ENCODE measurements at places on chromosomes 16 and 17.

DNA sequence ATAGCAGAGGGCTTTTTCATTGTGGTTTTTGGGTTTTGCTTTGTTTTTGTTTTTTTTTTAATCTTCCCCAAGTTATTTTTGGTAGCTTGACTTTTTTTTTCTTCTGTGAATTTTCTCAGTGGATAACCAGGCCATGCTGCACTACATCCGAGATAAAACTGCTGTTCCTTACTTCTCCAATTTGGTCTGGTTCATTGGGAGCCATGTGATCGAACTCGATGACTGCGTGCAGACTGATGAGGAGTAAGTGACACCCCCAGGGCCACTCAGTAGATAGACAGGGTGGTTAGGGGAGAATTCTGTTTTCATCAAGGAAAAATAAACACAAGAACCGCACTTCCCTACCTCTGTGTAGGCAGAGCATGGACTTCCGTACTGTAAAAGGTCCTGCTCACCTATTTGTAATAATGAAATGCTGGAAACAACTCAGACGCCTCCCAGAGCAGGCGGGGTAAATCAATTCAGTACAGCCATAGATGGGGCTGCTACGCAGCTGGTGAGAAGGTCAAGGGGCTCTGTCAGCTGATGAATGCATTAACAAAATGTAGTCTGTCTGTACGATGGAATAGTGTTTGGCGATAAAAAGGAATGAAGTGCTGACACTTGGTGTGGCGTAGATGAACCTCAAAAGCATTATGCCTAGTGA is 28.6 kb downstream of the CLEC16A start:
- peak; percentile 18 for DNase-seq

DNA sequence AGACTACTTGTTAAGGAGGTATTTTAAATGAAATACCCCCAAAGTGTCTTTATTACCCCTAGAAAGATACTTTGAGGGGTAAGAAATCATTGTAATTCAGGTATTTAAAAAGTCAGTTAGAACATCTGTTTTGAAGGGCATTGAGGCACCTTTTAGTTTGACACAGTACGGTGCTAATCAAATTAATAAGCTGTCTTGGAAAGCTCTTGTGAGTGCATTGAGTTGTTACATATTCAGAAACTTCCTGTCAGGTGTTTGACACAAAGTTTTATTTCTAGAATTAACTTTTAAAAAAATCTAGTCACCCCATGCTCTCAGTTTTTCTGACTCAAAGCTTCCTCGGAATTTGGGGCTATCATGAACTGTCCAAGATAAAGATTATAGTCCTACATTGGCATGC is 4.6 kb downstream of the RBBP6 start:
- no peak for DNase-seq

GRCh38 chr17:63309021-63309420 is 137.1 kb downstream of the CYB561 start:
- peak; percentile 28 for DNase-seq

- DNase-seq, result no peak
Measured at GRCh38 chr17:59941131-59941530, 23.4 kb downstream of the RNFT1 start.

- no peak for DNase-seq
Measured at GRCh38 chr17:77352441-77352840, 211.7 kb downstream of the SEC14L1 start.

DNA sequence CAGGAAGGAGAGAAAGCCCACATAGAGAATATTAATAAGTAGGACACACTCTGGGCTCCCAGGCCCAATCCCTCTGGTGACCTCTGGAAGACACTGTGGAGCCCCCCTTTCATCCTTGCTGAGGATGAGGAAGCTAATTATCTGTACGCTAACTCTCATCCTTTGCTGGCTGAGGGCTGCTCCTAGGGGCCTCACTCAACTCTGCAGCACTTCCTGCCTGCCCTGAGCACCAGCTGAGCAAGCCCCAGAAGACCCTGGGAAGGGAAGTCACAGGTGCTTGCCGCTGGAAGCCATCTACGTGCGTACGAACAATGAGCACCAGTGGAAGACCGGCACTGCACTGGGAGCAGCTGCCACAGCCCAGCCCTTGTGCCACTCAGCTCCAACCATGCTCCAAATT is 145.8 kb upstream of the CDH5 start:
- no peak for DNase-seq

- no peak for DNase-seq
Measured at GRCh38 chr17:66645259-66645658, 189.7 kb upstream of the CACNG5 start.

GRCh38 chr16:85878875-85879274 is 20.1 kb upstream of the IRF8 start:
- DNase-seq, result no peak

DNA sequence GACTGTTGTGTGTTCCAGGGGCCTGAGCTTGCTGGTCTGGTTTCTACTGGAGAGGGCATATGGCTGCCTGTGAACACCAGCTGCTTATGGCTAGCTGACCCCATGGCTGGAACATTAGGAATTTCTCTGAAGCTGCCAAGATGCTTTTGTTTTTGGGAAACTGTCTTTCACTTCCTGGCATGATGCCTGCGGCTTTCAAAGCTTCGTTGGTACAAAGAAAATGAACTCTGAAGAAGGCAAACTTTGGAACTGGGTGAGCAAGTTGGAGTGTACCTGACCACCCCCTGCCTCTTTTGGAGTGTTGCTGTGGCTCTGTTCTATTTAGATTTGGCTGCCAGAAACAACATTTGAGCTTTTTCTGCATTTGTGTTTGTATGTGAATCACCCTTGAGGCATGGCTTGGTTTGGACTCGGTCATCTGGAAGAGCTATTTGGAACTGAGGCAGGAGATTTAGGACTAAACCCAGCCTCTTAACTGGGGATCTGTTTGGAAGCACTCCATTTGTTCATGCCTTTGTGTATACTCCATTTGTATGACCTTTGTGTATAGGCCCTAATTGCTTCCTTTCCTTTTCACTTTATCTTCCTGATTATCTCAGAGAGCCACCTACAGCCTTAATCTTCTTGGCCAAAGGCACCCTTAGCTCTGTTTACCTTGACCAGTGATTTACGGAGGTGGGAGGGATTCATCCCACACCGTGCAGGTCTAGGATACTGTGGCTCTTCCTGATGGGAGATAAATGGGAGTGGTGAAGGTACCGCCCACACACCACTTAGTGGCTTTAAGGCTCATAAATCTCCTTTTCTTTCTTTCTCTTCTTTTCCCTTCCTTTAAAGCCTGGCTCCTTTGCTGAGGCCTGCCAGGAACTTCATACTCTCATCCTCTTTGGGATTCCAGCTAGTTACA is 7.3 kb upstream of the CPHXL start:
- peak; percentile 8 for DNase-seq

DNA sequence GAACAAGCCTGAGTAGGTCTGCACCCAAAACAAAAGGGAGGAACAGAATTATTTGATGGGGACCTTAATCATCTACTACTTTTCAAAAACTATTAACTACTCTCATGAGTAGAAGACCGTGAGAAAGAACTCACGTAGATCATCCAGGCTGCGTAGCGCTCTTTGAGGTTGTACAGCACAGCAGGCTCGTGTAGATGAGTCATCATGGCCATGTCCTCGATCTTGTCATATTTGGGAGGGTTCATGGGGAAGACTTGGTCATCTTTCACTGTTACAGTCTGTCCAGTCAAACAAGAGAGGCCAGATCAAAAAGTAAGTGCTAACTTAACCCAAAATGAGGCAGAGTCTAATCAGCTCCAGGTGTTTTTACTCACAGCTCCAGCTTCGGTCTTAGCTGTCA is 2.3 kb downstream of the MYH1 start:
- DNase-seq, result no peak

DNA sequence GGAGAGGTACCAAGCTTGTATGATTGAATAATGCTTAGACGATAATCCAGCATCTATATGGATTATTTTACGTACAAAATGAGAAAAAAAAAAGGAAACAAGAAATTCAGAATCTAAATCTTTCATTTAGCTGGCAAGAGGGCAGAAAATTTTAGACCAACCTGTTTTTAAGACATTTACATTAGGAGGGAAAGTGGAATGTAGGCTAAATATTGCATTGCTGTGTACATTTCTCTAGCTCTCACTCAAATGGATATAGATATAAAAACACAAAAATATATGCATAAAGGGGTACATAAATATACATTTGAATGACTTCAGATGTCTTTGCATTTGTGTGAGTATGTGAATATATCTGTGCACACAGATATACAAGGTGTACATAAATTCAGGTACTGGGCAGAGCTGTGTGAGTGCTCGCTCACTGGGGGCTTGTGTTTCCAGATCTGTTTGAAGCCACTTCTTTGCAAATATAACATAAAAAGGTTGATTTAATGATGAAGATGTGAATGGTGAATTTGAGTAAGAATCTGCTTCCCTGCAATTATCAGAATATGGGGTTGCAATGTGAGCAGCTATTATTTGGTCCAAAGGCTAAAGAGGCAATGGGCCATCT is 14.2 kb upstream of the ZFHX3 start:
- no peak for DNase-seq

DNA sequence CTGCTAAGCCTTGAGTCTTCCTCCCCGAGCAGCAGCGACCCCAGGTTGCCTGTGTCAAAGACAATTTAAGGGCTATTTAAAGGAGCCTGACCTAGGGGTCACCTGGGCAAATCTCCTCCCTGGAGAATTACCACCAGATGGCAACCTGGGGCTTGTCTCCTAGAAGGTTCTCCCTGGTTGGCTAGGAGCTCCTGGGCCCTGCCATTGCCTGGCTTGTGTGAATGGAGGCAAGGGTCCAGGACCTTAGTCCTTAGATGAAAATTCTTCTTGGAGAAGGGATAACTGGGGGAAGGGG is 51.3 kb upstream of the TAC4 start:
- DNase-seq, result peak; percentile 11

DNA sequence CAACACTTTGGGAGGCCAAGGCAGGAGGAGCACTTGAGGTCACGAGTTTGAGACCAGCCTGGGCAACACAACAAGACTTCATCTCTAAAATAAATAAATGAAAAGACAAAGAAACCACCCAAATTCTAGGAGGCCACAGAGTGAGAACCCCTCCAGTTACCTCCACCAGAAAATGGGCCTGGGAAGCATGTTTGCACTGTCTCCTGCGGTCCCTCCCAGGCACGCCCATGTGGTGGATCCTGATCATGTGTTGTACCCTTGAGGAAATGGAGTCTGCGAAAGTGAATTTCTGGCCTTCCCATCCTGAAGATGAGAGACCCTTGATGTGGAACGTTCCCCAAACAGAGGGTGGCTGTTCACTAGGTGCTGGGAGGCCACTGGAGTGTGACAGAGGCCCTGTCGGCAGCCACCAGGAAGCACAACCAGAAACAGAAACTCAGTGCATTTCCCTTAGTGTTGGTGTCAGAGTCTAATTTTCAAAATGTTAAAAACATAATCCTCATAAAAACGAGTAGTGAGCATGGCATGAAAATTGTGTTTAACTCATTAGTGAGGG is 19.2 kb upstream of the USP22 start:
- no peak for DNase-seq

GRCh38 chr16:73093146-73094144 is 45.5 kb upstream of the ZFHX3 start:
- no peak for DNase-seq

GRCh38 chr17:77528516-77529327 is 388.0 kb downstream of the SEC14L1 start:
- no peak for DNase-seq

DNA sequence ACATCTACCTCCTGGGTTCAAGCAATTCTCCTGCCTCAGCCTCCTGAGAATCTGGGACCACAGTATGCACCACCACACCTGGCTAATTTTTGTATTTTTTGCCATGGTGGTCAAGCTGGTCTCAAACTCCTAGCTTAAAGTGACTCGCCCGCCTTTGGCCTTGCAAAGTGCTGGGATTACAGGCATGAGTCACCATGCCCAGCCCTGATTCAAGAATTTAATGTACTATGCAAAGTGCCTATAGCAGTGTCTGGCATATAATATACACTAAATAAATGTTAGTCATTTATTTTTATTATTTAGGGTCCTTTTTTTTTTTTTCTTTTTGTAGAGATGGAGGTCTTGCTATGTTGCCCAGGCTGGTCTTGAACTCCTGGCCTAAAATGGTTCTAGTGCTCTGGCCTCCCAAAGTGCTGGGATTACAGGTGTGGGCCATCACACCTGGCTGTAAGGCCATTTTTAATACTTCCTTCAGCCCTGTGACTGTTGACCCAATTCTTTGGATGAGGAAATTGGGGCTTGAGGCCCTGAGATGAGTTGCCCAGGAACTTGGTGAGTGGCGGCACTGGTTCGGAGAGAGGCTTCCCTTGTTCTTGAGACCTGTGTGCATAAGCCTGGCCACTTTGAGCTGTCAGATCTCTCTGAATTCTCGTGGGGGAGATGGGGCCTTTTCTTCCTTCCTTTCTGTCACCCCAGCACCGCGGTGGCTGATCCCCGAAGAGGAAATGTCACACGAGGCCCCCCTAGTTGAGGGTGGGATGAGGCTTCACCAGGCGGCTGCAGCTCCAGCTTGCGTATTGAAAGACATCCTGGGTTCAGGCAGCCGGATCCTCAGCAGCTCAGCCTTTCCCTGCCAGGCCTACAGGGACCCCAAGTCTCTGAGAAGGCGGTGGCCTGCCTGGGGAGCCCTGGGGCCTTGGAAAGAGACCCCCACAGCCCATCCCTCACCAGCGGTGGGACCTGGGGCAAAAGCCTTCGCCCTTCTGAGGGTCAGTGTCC is 38.7 kb downstream of the LAT start:
- DNase-seq, result peak; percentile 60

GRCh38 chr16:79839466-79840341 is 239.2 kb upstream of the MAF start:
- no peak for DNase-seq

DNA sequence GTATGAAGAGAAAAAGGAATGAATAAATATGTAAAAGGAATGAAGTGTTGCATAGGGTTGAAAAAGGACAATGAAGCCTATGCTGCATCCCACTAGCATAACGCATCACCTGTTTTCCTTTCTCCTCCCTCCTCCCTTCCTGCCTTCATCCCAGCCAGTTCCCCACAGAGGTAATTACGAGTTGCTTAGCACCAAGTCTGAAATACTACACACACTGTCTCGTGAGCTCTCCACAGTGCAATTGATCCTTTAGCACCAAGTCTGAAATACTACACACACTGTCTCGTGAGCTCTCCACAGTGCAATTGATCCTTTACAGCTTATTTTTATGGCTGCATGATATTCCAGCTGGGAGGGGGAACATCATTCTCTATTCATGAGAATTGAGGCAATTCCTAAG is 1.1 kb upstream of the DRC7 start:
- no peak for DNase-seq

- DNase-seq, result no peak
Measured at GRCh38 chr16:87618216-87618615, 15.9 kb downstream of the JPH3 start.

Measured in suppressor macrophage treated with lipopolysaccharide for 1 hour (primary cell).